Left hindlimb (tissue), 1 donor: ENCODE measurements at places on chromosomes 16 and 17.

DNA sequence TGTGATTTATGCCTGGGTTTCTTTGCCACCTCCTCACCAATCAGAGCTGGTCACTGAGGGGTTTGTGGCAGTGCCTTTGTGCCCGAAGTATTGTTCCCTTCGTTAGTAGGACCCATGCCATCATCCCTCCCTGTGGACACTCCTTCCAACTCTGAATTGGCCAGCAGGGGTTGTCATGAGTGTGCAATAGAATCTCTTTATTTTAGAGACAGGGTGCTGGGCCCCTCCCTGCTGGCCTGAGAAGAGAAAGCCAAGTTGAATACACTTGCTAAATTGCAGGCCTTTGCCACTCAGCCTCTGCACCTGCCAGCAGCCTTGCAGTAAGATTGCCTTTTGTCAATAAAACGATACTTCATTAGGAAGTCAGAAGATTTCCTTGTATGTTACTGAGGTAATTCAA, 40.7 kb upstream of the SLC12A3 start:
- DNase-seq: no peak

DNA sequence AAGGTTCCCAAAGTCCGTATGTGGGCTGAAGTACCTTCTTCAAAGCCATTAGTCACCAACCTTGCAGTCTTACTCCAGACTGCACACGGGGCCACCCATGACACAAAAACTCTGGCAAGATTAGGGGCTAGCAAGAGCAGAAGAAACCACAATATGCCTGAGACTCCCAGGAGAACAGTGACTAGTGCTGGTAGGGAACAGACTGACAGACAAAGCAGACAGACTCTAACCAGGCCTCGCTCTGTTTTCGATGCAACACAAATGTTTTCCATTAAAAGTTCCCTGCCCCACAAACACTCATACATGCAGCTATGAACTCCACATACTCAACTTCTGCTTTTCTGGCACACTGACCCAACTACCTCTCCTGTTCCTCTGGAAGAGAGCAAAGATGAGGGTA, 102.2 kb downstream of the HIC1 start:
- DNase-seq: no peak

GRCh38 chr16:53052519-53053501, at the start of gene CHD9NB:
Gene CHD9NB, minus strand, starts transcription at chr16:53052897. Its CDS starts 8,739 bp downstream, at chr16:53044158.
- DNase-seq: peak; percentile 42

DNA sequence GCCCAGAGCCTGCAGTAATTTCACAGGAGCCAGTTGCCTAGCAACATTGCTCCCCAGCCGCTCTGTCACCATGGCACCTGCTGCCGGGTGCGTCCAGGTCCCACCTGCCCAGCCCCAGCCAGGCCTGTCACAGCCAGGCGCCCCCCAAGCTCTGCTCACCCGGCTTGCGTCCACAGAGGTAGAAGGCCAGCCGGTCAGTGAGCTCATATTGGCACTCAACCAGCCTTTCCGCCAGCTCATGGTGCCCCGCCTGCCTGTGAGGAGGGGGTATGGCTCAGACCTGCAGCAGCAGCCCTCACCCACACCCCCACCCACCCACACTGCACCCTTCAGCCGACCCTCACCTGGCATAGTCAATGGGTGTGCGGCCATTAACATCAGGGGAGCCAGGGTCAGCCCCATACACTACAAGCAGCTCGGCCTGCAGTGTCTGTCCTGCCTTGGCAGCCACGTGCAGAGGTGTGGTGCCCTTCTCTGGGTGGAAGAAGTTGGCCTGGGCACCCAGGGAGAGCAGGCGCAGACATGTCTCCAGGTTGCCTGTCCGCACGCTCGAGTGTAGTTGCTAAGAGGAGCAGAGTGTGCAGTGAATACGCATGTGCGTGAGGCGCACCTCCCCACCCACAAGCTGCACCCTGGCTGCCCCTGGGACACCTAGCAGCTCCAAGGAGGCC, 7.7 kb downstream of the GIT1 start:
- DNase-seq: peak; percentile 22

GRCh38 chr17:4479982-4480751, 18.5 kb upstream of the SPNS2 start:
- peak; percentile 13 for DNase-seq

DNA sequence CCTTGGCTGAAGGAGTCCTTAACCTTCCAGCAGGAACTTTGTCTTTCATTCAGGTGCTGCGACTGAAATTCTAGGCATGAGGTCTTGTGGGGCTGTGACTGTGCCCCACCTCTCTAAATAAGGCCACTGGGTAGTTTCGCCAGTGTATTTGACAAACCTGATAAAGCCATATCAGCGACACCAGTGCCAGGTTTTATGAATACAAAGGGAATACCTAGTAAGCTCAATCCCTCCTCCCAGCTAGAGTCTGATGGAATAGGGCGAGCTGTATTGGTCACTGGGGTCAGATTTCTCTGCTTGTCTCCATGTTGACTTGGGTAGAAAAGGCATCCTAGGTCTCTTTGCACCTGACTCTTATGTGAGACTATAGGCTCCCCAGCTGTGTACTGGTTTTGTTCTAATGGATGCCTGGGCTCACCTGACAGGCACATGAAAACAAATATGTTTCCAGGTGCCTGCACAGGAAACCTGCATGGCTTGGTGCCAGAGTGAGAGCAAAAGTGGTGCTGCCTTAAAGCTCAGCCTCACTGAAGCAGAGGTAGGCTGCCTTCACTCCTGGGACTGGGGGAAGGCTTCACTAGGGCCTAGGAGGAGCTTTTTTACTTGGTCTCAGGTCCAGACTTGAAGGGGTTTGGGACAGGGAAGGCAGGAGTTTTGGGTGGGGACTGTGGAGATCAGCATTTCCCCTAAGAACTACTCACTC, 8.3 kb downstream of the SLC7A6 start:
- DNase-seq: no peak

GRCh38 chr16:87687126-87687910, 78.5 kb downstream of the KLHDC4 start:
- DNase-seq: peak; percentile 58

- no peak for DNase-seq
These were observed 1.5 kb downstream of the CASKIN1 start for GRCh38 chr16:2194852-2195321.

- no peak for DNase-seq
These were observed 158.6 kb upstream of the SDK2 start for GRCh38 chr17:73802871-73803270.

GRCh38 chr16:51556694-51557340, 405.7 kb upstream of the SALL1 start:
- peak; percentile 59 for DNase-seq

DNA sequence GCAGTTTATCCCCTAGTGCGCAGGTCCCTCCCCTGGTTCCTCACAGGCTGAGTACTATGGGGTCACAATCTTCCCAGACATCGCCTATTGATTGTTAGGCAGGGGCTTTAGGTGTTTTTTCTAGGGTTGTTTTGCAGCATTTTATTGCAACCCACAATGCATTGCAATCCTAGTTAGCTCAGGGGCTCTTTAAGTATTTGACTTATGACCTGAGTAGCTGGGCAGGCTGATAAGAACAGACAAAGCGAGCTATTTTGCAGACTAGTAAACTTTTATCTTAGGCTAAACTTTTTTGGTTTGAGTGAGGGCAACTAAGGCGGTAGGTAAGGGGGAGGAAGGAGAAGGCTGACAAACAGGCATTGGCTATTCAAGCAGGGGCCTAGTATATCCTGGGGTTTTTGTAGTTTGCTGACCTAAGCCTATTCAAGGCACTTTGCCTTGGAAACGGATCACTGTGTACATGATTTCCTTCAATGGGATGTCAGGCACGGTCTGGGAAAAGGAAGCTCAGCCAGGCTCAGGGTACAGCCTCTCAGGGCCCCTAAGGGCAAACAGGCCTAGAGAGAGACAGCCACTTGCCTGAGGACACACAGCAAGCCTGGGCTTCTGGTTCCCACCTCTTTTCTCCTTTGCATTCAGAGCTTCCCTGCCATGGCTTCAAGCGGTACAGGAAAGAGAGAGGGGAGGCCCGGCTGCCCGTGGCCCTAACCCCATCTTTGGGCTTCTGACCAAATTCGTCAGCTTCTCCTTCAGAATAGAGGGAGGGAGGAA, 6.4 kb downstream of the DRC7 start:
- no peak for DNase-seq

DNA sequence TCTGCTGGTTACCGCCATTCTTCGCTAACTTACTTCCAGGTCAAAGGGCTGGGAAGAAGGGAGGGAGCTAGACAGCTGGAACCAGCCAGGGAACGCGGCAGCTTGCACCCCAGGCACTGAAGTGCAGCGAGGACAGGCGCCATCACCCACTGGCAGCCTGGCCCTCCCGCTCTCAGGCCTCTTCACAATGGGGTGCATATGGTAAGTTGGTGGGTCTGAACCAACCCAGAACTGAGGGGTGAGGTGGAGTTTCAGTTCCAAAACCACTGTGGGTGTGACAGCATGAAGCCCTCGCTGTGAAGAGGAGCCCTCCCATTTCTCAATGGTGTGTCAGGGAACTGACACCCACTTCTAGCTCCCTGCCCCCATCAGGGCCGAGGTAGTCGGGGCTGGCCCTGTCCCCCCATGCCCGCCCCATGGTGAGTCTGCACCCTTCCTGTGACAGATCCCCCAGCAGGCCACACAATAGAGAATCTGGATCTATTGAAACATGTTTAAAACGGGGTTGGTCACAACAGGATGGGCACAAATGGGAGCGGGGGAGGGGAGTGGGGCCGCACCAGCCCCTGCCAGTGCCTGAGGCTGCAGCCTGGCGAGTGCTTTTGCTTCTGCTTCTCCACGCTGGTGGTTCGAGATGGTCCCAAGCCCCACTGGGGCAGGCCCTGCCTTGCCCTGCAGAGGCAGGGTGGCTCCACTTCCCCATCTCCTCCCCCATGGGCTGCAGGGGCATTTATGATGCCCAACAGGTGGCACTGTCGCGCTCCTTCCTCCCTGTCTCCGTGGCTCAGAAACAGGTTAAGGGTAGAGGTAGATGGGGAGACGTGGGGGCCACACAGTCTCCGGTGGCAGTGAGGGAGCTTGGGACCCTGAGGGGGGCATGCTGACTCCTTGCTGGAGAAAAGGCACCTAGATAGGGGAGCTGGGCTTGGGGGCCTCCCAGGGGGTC, 2.3 kb downstream of the LIMD2 start:
- DNase-seq: no peak

GRCh38 chr16:67842509-67843342, 606 bp downstream of the THAP11 start:
- DNase-seq: peak; percentile 53

DNA sequence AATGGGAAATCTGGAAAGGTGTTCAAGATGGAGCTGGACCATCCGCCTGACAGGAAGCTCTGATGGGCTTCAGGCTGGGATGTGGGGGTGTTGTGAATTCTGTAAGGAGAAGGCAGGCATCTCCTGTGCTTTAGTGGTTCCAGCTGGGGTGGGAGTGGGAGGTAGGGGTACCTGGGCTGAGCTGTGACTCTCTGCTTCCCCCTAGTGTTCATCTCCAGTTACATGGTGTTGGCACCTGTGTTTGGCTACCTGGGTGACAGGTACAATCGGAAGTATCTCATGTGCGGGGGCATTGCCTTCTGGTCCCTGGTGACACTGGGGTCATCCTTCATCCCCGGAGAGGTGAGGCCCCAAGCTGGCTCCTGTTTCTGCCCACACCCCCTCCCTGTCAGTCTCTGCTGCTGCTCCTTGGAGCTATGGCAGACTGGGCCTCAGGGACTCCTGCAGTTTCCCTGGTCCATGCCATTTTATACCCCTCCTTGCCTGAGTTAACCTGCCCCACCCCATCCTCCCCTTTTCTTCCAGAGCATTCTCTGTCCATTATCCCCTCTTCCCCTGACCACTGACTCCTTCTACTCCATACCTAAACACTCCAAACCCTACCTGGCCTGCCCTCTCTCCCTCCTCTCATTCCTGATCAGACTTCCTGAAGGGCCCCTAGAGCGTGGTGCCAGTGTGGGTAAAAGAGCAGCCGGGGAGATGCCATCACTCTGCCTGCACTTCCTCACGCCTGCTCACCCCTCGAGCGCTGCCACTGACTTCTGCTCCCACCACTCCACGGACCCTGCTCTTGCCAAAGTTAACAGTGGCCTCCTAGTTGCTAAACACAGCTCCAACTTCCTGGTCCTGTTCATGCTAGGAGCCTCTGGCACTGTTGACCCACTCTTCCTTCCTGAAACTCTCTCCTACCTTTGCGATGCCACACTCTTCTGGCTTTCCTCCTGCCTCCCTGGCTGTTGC, 3.4 kb downstream of the SPNS1 start:
- no peak for DNase-seq

DNA sequence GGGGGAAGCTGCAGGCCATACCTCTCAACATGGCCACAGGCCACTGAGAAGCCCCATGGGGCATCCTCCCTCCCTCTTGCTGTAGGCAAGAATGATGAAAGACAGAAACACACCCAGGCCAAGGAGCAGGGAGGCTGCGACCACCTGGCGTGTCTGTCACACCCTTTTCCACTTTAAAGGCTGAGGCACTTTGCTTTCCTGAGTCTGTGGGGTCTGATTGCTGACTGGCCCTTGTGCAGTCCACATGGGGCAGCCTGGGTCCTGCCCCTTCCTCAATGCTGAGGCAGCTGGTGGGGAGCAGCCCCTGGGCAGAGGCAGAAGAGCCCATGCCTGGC, 8.7 kb downstream of the TMEM204 start:
- DNase-seq: no peak

DNA sequence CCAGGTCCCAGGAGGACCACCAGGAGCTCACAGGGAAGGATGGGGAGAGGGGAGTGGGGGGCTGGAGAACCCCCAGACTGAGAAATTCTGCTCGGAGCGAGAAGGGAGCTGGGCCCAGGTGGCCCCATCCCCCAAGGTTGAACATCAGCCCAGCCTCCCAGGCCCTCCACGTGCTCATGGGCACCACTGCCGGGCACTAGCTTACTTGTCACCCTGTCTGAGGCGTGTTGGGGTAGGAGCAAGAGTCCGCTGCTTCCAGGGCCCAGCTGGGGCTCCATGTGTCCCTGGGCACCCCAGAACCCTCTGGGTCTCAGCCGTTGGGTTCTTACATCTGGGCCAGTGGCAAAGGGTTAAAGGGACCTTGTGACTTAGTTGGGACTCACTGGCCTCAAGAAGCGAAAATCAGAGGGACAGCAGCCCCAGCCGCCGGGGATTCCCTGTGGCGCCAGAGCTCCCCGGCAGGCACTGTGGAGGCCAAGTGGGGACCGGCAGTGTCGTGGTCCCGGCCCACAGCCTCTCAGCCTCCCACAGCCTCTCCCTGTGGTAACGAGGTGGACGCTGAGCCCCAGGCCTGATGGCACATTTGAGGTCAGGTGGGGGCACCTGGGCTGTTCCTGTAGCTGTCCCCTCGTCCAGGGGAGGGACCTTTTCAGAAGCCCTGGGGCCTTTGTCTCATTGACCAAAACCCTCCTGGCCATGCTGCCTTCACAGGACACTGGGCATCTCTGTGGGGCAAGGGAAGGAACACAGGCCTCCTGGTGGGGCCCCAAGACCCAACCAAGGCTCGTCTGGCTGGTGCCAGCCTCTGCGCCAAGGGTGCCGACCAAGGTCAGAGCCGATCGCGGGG, 33.7 kb upstream of the CDH15 start:
- DNase-seq: peak; percentile 27

DNA sequence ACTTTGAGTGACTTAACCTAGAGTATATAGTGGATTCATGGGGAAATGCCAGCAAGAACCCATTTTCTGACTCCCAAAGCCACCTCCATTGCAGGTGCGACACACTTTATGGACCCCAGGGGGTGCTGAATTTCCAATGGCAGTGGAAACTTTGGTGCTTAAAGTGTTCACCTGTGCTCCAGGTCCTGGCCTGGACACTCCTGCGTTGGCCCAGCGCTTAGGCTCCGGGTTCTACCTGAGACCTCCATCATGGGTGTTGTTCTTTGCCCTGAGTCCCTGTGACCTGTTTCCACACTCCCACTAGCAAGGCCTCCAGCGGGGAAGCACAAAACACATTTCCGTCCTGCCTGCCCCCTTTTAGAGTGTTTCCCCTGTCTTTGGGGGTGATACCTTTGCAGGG, 3.0 kb downstream of the CCNF start:
- no peak for DNase-seq
